ENCODE measurements at places on chromosomes 6 and 20.

DNA sequence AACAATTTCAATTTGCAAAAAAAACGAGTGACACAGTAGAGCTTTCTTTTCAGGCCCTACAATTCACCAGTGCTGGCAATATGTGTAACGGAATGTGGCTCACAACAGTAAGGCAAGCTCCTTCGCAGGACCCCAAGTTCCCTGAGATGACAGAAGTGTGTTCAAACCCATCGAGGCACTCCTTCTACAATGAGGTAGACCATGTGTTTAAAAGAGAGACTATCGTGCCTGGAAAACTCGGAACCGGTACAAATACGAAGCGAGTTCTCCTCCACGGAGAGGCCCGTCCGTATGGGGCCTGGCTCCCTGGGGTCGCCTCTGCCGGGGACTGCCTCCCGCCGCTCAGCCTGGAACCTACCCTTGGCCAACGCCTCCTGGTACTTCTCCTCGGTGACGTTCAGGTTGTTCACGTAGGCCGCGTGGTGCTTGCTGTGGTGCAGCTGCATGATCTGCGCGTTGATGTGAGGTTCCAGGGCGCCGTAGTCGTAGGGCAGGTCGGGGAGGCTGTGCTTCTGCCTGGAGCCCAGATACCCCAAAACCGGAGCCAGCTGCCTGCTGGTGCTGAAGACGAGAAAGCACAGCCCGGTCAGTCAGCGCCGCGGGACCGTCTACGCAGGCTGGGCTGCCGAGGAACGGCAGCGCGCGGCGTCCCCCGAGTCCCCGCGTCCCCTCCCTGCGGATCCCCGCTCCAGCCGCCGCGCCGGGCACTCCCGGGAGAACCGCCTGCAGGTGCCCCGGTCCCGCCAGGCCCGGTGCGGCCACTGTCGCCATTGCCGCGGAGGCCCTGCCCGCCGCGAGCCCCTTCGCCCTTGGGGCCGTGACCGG lies 526 bp downstream of the SOD2 start:
- DNase-seq, result peak; percentile 62

DNA sequence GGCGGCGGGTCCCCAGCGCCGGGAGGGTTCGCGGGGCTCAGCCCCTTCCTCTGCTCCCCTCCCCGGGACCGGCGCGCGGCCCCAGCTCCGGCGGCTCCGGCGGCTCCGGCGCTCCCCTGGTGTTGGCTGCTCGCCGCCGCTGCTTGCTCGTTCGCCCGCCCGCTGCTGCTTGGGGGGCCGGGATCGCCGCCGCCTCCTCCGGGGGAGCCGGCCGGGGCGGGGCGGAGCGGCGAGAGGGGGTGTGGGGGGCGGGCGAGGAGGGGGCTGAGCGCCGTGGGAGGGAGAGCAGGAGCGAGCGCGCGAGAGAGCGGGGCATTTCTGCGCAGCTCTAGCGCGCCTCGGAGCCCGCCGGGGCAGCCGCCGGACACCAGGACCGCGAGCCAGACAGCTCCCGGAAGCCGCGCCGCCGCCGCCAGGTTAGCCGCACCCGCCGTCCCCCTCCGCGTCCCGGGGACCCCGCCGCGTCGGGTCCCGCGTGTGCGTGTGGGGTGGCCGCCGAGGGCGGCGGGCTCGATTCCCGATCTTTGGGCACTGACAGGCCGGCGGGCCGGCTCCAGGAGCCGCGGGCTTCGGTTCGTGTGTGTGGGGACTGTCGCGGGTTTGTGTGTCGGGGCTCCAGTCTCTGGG lies 62.0 kb upstream of the EPB41L1 start:
- peak; percentile 33 for DNase-seq

GRCh38 chr20:17542481-17542880 lies 11.3 kb upstream of the BFSP1 start:
- no peak for DNase-seq

DNA sequence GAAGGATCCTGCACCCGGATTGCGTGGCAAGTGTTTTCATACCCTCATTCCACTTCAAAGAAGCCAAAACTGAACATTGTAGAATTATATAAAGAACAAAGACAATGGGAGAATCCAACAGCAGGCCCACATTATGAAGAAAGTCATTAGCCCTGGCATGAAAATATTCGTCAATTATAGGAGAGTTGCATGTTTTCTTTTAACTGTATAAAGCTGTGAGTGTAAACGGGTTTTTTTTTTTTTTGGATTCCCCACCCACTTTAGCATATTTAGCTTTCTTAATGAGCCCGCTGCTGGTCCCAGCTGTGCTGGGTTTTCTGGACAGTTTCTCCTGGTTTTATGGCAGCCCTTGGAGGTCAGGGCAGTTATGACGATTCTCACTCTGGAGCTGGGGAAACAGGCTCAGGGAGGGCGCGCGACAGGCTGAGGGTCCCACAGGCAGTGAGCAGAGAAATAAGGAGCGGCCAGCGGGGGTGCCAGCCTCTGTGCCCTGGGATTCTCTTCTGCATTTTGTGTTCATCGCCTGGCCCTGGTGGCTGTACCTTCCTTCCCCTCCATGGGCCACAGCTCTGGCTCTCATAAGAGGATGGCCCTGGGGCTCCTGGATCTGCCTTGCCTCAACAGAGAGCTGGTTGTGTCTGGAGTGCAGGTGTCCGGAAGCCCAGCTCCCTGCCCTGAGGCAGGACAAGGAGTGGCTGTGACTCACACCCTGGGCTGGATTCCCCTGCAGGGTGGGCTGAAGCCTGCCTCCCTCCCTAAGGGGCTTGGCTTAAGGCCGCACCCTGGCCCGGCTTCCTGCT lies 24.1 kb upstream of the SULF2 start:
- peak; percentile 61 for DNase-seq

All from posterior cingulate gyrus (tissue), 11 donors.